ENCODE measurements at places on chromosomes 7 and 10.
A peak's percentile ranks its signal among the peaks of the same experiment; 100 is the strongest.

GRCh38 chr7:41334071-41334862, 368.6 kb downstream of the INHBA start:
- DNase-seq, result no peak

DNA sequence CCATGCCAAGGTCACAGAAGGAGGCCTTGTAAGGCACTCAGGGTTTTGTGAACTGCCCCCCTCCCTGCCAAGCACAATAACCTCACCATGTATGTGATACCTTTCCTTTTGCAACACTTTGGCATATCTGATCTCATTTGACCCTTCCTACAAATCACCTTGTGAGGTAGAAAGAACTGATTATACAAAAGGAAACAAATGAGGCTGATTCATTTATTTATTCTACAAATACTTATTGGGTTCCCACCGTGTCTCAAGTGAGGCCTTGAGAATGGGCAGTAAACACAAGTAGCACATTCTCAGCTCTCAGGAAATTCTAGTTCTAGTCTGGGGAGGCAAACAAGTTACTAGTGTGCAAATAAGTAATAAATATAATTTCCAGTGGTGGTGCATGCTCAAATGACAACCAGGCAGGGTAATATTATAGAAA, 19.6 kb downstream of the PLCE1 start:
- no peak for DNase-seq

DNA sequence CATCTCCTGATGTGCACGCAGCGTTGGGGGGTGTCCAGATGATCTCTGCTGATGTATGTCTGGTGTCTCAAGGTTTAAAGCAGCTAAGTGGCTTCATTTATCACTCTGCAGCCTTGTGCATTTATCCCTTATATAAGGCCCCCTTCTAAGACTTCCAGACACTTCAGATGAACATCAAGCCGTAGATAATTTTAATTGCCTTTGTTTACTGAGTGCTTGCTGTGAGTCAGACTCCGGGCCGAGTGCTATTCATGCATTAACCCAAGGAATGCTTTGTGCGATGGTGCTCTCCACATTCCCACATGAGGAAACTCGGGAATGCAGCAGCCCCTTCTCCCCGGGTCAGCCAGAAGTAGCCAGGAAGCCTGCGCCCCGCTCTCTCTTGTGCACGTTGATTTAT, 328.6 kb upstream of the COBL start:
- no peak for DNase-seq

GRCh38 chr7:105978035-105978434, 15.0 kb downstream of the CDHR3 start:
- DNase-seq, result no peak

DNA sequence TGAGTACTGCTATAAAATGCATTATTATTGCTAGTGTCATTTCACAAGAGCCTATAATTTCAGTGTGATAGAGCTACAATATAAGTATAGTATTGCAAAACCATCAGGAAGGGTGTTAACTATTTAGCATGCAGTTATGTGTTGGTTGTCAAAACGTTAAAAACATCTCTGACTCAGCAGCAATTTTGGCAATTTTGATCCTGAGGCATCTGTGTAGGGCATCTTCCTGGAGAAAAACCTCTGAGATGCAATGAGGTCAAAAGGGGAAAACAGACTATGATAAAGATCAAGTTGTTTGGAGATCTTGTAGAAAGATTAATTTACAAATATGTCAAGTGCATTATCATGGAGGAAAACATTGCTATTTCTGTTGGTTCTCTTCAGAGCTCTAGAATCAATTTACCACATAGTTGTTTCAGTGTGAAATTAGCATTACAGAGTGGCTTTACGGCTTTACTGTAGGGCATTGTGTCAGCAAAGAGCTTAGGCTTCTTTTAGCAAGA, 5.3 kb downstream of the CFTR start:
- no peak for DNase-seq

GRCh38 chr10:68492118-68492517, 20.3 kb upstream of the DNA2 start:
- DNase-seq, result no peak

DNA sequence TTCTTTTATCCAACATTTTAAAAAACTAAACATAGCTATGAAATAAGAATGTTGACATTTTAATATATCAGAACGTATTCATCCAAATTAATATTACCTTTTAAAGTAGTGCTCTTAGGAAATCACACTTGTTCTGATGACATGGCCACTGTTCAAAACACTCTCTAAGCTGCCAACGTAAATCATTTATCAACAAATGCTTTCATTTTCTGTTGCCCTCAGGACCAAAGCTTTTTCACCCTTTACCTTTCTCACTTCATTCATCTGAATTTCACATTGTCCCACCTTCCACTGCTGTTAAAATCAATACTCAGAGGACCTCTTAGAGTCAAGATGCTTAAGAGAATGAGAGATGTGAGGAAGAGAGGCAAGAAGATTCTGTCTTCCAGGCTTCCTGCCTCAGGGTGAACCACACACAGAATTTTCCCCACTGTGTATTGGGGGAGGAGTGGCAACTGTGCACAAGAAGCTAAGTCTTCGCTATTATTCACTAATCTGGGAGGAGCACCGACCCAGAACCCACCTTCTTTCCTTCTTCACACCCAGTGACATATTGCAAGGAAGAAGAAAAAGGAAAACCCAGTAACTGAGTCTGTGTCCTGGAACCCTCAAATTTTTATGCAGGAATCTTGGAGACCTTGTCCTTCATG, 21.0 kb downstream of the HIBADH start:
- DNase-seq, result peak; percentile 27

DNA sequence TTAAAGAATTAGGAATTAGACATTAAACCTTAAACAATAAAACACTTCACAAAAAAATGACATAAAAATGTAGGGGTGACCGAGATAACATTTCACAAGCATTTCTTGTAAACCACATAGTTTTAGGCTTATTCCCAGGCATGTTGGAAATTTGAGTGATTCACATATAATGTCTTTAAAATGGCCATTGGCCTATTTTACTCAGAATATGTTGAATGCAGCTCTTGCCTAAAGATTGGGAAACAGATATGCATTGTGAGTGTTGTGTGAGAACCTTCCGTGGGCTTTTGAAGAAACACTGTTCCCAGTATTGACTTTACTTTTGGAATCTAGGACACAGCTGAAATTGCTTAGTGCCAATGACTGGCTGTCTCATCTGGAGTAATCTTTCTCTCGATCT, 79.6 kb downstream of the ARL5B start:
- no peak for DNase-seq

DNA sequence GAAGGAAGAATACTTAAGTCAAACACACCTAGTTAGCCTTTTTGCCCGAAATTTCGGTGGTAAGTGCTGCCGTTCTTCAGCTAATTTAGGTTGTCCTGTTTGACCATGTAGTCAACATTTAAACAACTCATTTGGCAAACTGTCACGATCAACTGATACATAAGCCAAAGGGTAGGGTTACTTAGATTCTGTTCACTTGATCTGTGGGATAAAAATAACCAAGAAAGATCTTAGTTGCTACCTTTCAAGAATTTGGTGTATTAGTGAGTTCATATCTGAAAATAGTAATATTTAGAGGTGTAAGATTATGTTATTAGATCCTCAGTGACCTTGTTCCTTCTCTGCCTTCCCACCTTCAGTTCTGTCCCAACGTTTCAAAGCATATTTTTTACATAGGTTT, 2.0 kb downstream of the TNKS2 start:
- no peak for DNase-seq

DNA sequence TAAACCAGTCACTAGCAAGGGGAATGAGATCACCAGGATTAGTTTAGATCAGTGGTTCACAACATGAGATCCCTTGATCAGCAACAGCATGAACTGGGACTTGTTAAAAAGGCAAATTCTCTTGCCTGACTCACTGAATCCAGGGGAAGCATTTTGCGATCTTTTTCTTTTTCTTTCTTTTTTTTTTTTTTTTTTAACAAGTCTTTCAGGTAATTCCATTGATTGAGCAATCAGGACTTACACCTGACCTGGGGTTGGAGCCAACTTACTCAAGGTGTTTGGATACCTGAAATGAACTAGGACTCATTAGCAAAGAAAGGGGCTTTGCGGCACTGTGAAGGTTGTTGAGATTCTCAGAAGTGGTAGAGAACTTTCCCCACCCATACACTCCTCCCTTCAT, 47.1 kb upstream of the PRR15 start:
- no peak for DNase-seq

GRCh38 chr10:77539147-77539935, 98.3 kb downstream of the KCNMA1 start:
- no peak for DNase-seq

DNA sequence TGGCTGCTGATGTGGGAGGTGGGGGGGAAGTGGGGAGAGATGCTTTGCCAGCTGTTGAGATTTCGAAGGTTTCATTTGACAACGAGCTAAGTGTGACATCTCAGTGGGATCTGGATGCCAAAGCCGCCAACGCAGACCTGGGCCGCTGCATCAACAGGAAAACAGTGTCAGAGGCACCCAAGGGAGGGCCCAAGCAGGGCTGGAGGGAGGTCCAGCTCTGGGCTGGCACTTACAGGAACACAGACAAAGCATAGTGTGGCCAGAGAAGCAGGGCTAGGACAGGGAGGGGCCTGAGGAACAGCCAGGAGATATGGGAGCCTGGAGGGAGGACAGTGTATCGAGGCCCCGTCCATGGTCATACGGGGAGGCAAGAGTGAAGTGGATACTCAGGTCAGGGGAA, 73.1 kb downstream of the GTF2IRD1 start:
- DNase-seq, result no peak

GRCh38 chr7:107167483-107168232, 1.1 kb upstream of the HBP1 start:
- DNase-seq, result peak; percentile 86

GRCh38 chr7:33685981-33686683, 219.2 kb upstream of the BMPER start:
- no peak for DNase-seq

GRCh38 chr10:34723750-34724149, 91.3 kb downstream of the PARD3 start:
- no peak for DNase-seq

DNA sequence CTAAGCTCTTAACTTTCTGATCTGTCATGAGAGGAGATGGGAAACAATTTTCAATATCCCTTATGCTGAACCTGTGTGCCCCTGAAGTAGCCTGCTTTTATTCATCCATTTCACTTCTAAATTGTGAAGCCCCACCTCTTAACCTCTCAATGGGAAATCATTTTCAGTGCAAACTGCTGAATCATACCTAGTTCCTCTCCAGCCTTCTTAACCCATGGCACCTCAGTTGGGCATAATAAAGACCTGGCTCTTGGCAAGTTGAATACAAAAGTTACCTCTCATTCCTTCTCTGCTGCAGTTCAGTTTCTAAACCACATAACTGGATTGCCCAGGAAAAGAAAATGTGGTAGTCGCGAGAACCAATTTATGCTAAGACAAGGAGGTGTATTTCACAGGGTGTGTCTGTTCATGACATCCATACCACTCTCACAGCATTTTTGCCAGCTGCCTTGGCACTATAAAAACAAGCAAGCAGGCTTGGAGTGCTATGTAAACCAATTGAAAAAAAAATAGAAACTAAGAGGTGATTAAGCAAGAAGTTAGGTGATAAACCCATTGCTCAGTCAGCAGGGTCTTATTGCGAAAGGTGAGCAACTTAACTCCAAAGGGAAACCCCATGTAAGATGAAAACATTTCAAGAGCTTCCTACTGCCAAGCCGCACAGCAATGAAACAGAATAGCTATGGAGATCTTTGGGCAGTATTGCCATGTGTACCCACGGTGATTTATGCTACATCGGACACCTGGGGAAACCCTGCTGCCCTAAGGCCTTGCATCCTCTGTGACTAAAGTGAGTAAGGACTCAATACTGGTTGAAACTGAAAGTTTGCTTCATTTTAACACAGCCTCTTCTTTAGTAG, 57.0 kb upstream of the DKK1 start:
- no peak for DNase-seq

- no peak for DNase-seq
Measured at GRCh38 chr7:129578829-129579228, 32.7 kb upstream of the NRF1 start.

- DNase-seq, result no peak
Measured at GRCh38 chr10:122849900-122850605, 4.4 kb upstream of the CUZD1 start.

DNA sequence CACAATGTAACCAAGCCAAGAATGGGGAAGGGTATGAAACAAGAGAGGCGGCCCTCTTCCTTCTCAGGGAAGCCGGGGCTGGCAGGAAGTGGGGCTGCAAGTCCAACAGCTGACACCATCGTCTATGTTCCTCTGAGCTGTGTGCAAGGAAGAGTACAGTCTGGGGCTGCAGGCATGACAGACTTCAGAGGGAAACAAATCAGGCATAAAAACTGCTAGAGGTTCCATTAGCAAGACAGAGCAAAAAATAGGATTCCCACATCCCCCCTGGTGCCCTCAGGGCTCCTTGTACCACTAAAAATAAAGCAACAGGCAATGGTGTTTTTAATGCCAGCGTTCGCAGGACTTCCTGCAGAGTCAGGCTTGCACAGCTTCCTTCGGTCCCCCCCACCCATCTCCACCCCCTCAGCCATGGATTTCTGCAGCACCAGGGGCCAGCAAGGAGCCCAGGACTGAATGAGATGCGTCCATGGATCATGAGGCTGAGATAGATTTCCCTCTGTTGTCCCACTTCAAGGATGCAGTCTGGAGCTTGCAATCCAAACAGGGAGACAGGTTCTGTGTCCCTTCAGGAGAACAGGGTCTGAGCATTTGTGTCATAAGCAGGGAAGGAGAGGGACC, 34.6 kb downstream of the KCNMA1 start:
- DNase-seq, result no peak

- no peak for DNase-seq
Measured at GRCh38 chr10:361203-362081, 226.2 kb downstream of the ZMYND11 start.

DNA sequence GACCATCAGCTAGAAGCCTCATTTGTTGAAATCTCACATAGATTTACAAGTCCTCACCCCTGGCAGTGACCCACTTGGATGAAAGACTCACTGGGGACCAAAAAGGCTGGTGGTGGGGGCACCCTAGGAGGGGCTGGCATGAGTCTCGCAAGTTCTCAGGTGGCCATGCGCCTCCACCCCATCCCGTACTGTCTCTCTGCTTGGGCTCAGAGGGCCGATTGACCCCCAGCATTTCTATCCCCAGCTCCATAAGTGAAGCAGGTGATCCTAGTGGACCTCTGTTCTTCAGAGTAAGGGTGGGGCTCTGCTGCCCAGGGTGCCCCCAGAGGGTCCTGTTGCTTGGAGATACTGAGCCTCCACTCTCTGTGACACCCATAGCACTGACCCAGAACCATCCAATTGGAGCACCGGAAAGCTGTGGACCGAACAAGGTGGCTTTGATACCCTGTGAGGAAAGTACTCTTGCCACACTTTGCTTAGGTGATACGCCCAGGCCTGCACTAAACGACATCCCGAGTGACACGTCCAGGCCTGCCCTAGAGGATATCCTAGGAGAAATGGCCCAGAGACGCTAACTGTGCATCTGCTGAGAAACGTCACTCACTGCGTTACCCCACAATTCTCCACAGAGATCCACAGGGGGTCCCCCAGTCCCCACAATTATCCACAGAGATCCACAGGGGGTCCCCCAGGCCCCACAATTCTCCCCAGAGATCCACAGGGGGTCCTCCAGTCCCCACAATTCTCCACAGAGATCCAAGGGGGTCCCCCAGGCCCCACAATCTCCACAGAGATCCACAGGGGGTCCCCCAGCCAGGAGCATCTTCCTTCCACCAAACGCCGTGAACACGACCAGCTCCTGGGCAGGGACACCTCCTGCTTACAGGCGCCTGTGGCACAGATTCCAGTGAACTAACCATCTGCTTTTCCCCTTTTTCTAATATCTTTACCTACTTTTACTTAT, 262.9 kb downstream of the PTPRN2 start:
- no peak for DNase-seq
